CD4-positive, alpha-beta T cell treated with Interleukin-6 for 4 hours (primary cell): ENCODE measurements at places on chromosomes 3 and 15.

DNA sequence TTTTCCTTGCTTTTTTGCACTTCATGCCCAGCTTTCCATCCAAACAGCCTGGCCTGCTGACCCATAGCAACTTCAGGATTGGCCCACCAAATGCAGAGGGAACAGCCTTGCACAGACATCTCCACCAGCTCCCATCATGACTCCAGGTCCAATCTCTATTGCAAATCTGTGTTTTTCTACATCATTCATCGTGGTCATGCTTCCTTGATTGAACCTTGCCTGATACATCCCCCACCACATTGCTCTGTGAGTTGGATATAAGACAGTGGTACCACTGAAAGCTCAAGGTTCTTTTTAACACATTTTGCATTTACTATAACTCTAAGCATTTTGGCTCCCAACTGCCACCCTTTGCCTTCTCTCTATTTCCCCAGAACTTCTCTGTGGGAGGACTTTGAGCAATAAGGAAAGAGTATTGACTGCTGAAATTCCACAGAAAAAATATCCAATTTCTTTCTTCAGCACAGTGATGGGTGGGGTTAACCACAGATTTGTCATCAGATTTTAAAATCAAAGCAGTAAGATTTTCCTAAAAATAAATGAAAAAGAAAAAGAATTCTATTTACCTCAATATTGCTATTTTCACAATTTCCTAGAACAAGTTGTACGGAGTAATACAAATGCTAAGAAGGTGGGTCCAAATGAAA lies 114.6 kb upstream of the GALNT15 start:
- DNase-seq = no peak

DNA sequence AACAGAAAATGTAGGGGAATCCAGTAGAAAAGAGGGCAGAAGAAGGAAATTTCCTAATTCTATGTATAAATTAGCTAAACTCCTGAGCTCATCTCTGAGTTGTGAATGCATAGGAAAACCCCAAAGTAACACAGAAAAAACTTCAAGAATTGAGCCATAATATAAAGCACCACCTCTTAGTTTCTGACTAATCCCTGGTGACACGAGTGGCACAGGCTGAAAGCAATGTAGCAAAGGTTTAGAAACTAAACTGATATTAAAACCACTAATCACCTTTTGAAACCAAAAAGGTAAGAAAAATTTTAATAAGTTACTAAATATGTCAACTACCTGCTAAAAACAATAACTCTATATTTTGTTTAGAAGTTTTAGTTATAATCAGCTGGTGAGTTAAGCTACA lies 255.6 kb upstream of the NECTIN3 start:
- DNase-seq = no peak

DNA sequence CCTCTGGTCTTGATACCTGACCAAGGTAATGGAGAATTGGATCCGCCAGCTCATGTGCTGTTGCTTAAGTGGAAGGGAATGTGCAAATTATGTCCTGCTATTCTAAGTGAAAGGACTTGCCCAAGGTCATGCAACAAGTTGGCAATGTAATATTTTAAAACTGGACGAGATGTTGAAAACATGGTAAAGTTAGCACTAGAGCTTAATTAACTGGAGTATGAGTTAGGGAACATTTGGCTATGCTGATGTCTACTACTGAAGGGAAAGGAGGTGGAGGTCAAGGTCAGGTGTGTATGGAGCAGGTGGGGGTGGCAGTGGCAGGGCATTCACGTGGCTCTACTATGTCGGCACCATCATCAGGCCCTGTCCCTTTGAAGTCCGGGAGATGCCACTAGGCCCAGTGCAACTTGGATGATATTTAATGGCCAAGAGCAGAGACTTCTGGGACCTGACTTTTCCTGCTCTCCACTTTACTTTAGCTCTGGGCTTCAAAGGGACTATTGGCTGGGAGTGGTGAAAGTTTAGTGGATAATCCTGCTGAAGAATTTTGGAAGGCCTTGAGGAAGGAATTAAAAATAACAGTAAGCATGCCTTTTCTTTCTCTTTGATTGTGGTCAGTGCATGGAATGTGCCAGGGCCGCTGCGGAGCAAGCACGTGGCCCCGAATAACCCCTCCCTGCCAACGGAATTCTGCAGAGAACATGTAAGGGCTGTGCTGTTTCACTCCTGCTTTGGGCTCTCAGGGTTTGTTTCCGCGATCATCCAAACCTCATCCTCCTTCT lies 14.9 kb downstream of the SMAD3 start:
- DNase-seq = no peak

- DNase-seq = no peak
These were observed 13.9 kb upstream of the USP3 start for GRCh38 chr15:63490345-63491034.

GRCh38 chr15:27784107-27784506 lies 315.0 kb downstream of the OCA2 start:
- DNase-seq = no peak

DNA sequence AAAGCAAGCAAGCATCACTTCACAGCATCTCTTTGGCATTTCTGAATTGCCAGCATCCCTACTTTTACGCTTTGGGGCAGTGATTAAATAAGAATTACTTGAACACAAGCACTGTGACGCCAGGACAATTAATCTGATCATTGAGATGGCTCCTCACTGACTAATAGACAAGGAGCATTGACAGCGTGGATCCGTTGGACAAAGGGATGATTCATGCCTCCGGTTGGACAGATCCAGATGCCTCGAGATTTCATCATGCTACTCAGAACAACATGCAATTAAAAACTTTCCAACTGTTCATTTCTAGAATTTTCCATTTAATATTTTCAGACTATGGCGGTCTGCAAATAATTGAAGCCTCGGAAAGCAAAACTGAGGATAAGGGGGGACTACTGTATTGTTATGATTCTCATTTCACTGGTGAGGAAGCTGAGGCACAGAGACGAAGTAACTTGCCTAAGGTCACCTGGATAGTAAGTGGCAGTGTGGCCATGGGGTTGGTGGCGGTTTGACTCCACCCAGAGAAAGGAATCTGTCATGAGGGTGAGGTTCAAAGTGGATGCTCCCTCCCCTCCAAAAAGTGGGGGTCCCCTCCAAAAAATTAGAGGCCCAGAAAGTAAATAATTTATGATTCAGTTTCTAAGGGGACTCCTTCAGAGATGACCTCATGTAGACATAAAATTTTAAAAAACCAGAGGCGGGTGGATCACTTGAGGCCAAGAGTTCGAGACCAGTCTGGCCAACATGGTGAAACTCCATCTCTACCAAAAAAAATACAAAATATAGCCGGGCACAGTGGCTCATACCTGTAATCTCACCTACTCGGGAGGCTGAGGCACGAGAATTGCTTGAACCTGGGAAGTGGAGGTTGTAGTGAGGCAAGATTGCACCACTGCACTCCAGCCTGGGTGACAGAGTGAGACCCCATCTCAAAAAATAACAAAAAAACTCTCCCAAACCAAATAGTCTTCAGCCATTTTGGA lies 12.3 kb upstream of the PGPEP1L start:
- DNase-seq = no peak

DNA sequence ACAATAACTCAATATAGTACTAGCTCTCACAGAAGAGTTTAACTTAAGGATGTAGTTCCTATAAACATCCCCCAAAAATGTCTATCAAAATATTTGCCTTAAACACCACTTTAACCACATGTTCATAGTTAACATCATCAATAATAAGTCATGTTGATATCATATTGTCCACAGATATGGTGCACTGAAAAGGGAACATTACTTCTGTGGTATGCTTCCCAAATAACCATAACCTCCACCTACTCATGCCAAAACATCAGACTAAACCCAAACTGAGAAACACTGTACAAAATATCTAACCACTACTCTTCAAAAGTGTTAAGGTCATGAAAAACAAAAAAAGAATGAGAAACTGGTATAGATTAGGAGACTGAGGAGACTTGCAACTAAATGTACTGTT lies 32.9 kb downstream of the SLC4A7 start:
- DNase-seq = no peak
